Activated CD8-positive, alpha-beta memory T cell treated with anti-CD3 and anti-CD28 coated beads for 1 hour (primary cell): ENCODE measurements at places on chromosomes 3 and 15.

GRCh38 chr3:100963041-100963440, 30.2 kb downstream of the ABI3BP start:
- DNase-seq: no peak

GRCh38 chr3:122004991-122005565, 17.0 kb downstream of the ILDR1 start:
- no peak for DNase-seq

DNA sequence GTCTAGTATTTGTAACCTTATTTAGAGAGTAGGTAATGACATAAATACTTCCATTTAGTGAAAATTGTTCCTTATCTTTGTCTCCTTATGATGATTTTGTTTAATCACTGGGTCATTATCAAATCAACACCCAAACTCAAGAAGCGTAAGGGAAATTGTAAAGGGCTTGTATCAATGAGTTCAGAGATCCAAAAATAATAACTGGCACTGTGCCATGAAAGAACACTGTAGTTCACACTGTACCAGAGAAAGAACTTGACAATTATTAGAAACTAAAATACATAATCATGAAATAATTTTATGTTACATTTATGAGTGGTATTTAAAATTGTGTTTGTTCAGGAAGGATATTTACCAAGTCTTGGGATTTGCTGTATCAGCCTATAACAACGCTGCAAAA, 895.4 kb downstream of the FHIT start:
- no peak for DNase-seq

DNA sequence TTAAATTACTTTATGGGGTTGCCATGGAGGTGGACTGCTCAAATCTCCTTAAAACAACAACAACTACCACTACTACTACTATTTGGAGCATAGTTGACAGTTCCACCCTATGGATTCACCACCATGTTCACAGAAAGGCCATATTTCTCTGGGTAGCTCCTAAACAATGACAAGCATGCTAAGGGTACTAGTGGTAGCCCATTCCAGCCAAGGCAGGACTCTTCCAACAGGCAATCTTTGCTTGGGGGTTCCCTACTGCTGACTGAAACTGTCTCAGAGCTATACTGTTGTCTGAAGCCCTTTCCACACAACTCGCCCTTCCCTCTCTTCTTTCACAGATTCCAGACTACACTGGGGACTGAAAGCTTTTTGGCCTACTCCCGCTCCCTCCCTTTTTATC, 68.9 kb downstream of the CYP19A1 start:
- DNase-seq: no peak

GRCh38 chr3:120102674-120103073, 8.4 kb upstream of the GSK3B start:
- no peak for DNase-seq

- no peak for DNase-seq
These were observed 214.3 kb downstream of the MCTP2 start for GRCh38 chr15:94445566-94446160.

- DNase-seq: no peak
These were observed 10.2 kb downstream of the PLSCR5 start for GRCh38 chr3:146594843-146595482.

- DNase-seq: no peak
These were observed 12.7 kb upstream of the TSPAN3 start for GRCh38 chr15:77083381-77084160.

- DNase-seq: no peak
These were observed 94.9 kb downstream of the AKAP13 start for GRCh38 chr15:85475317-85475701.

GRCh38 chr15:38378161-38378560, 75.8 kb upstream of the FAM98B start:
- DNase-seq: no peak

DNA sequence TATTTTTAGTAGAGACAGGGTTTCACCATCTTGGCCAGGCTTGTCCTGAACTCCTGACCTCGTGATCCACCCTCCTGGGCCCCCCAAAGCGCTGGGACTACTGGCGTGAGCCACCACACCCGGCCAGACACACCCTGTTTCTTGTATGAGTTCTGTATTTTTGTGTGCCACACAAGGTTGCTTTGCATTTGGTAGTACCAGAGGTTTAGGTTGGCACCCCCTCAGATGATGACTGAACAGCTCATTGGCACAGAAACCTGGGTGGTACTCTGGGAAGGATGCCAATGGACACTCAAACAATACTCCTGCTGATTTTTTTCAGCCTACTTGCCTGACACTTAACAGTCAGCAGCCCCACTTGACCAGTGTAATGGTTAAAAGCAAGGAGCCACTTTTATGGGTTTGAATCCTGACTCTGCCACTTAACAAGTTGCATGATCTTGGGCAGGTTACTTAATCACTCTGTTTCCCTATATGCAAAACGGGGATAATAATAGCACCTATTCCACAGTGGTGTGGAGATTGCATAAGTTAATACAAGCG, 39.2 kb upstream of the BCL2A1 start:
- no peak for DNase-seq

DNA sequence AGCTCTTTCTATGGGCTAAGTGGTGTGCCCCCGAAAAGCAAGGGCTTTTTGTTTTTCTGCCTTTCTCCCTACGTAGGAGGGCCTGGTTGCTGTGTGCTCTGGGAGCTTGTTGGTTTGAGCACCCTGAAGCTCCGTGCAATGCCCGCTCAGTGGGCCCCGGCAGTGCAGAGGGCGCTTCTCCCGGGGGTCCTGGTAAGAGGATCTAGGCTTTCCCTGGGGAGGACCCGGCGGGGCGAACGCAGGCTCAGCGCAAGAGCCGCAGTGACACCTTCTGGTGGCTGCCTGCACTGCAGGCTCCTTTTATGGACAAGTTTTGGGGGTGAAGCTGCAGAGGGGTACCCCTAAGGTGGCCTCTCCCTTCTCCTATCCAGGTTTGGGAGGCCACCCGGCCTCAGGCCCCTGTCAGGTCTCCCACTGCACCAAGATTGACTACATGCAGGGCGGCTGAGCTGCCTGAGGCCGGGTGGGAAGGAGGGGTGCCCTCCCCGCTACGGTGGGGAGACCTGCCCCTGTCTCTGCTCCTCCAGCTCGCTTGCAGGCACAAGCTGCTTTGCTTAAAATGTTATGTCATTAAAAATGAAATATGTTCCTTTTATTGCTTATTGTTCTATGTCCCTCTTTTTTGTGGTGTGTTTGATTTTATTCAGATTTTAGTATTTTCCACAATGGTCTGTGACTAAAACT, 387.9 kb downstream of the GABRG3 start:
- no peak for DNase-seq

DNA sequence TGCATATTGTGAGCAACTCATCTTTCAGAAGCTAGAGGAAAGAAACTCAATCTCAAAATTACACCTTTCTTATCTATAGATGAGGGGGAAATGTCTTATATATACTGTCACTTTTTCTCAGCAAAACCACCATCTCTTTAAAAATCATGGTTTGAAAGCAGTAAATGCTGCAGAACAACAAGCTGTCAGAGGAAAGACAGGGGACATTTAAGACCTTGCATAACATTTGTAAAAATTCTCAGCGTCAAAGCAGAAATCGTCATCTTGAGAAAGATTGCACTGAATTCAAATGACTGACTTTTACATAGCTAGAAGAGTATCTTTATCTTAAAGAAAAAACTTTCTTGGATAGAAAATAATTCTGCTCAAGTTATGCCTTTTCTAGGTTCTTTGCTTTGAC, 122.2 kb upstream of the CADPS start:
- no peak for DNase-seq

DNA sequence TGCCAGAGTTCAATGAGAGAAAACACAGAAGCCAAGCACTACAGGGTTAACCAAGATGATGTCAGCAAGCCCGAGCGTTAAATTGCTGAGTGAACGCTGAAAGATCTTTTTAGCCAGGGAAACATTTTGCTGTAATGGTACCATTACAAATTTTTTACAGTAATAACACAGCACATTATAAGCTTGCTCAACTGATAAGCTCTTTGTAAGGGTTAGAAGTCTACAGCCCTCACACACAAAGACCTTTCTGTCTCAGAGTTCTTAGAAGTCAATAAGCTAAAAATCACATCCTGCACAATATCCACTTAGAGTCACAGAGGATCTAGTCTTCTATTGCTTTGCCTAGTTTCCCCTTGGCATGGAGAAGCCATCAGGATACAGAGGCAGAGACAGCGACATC, 29.9 kb downstream of the CHSY1 start:
- DNase-seq: no peak

DNA sequence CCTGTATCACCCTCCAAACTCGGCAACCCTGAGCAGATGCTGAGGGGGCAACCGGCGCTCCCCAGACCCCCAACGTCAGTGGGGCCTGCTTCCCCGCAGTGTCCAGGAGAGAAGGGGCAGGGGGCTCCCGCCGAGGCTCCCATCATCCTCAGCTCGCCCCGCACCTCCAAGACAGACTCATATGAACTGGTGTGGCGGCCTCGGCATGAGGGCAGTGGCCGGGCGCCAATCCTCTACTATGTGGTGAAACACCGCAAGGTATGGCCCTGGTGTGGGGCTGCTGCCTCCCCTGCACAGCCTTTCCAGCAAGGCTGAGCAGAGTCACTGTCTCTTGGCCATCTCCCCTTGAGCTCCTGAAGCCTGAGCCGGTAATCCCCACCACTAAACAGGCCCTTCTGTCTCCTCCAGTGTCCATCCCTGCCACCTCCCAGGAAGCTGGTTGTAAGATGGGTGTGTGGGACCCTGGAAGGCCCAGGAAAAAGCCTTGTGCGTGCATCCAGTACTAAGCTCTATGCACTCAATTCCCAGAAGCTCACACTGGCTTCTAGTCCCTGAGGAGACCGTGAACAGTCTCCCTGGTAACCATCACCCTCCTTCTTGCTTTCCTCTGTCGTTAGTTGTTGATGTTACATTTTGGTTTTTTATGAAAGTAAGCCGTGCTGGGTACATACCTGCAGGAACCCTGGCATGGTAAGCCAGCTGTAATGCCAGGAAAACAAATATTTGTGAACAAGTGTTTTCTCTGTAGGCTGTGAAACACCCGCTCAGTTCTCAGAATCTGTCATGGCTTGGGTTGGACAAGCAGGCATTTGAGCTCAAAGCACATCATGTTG, 63.3 kb downstream of the BOC start:
- no peak for DNase-seq

DNA sequence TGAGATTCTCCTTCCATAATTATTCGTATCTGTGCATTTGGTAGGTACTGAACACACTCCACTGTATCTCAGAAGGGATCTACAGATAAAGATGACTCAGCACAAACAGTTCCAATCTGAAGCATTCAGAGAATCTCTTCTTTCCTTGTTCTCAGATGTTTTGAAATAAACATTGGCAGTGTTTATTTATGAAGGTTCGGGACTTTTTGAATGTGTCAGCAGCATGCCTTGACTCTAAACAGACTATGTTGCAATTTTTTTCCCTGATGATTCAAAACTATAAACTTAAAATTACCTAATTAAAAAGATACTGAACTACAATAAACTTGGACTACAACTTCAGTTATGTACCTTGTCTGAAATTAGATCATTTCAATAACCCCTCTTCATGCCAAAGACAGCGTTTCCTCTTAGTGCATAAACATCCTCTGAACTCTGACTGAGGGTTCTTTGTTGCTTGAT, 612.9 kb upstream of the TBL1XR1 start:
- DNase-seq: no peak

DNA sequence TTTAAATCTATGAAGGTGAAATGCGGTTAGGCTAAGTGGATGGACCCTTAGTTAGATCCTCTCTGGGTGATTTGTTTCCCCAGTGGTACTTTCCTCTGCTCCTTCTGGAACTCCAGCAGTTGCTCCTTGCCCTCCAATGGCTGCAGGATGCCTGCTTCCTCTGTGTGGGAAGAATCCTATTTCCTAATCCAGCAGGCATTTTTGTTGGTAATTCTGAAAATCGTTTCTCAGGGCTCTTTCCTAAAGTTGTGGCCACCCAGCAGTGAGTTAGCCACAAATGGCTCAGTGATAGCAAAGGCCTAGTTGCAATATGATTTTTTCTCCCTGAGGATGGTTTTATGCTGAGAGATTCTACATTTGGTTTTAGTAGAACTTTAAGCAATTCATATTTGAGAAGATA, 332.3 kb upstream of the C2CD4B start:
- no peak for DNase-seq

DNA sequence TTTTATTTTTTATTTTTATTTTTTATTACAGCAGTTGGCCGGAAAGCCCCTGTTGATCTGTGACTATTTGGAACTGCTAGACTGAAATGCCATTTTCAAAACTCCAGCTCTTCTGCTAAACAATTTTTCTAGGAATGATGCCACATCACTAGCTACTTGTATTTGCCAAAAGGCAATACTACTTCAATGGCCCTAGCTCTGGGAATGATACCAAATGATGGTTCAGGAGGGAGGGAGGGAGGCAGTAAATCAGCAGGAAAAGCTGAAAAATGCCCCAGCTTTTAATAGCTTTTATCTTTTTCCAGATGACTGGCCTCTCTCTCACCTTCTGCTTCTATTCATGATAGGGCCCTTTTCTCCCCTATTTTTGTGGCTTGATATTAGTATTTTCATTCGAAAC, 2.6 kb upstream of the CHL1 start:
- no peak for DNase-seq

DNA sequence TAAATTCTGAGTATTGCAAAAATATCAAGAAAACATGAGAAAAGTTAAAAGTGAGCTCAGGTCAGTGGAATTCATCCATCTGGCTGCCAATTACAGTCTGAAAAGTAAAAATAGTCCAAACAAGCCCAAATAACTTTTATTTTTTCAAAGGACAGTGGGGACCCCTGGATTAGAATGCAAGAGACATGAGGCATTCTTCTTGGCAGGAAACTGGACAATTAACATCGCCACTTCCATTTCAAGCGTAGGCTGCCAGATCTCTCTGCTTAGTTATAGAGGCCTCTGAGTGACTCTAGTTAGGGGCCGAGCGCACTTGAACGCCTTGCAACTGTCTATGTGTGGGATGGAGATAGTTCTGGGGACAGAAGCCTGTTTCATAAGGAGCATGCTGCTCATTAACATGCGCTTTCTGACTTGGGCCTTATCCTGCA, 189.1 kb downstream of the GHSR start:
- no peak for DNase-seq

GRCh38 chr3:23602971-23603370, 202.8 kb upstream of the UBE2E1 start:
- no peak for DNase-seq

- no peak for DNase-seq
These were observed 7.2 kb downstream of the SEMA4B start for GRCh38 chr15:90208356-90208755.

DNA sequence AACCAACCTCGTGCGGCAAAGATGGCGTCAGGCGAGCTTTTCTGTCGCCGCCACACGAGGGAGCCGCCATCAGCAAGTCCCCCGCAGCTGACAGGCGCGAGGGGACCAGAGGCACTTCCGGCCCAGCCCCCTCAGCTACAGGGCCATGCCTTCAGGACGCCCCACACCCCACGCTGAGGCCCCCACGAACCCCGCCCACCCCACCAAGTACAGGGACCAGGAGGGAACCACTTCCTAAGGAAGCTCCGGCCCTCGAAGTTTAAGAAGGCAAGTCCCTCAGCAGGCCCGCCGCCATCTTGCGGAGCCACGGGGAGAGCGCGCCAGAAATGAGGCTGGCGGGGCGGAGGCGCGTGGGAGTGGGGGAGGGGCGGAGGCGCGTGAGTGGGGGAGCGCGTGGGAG, 790 bp downstream of the DAZL start:
- no peak for DNase-seq

- no peak for DNase-seq
These were observed 3.8 kb downstream of the ATG3 start for GRCh38 chr3:112557976-112558375.

GRCh38 chr15:85913461-85913860, 118.7 kb upstream of the KLHL25 start:
- DNase-seq: no peak
